ENCODE measurements at places on chromosomes 4 and X.

- DNase-seq = no peak
Measured at GRCh38 chr4:73308286-73308685, 49.7 kb upstream of the ANKRD17 start.

DNA sequence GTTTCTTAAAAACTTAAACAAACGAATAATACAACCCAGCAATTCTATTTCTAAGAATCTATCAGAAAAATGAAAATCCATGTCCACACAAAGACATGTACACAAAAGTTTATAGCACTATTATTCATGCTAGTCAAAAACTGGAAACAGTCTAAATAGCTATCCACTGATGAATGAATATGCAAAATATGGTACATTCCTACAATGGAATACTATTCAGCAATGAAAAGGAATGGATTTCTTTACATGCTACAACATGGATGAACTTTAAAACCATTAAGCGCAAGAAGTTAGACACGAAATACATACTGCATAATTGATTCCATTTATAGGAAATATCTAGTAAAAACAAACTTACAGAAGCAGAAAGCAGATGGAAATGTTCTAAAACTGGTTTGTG, 43.3 kb downstream of the HELT start:
- DNase-seq = no peak

GRCh38 chr4:1544861-1545281, 138.6 kb upstream of the NKX1-1 start:
- no peak for DNase-seq

DNA sequence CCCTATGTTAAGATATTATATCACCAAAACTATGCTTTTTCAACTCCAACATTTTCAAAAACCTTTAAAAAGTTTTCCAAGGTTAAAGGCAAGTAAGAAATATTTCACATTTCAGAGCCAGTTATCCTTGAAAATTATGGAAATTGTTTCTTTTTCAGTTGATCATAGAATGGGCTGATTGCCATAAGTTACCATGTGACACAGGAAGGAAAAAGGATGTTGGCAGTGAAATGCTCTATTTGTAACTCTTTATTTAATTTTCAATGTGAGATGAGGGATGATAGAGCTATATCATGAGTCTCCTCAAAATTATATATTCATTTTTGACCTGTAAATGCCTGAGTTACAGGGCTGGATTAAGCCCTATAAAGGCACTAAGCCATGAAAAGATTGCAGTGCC, 93.0 kb upstream of the PLS3 start:
- no peak for DNase-seq

DNA sequence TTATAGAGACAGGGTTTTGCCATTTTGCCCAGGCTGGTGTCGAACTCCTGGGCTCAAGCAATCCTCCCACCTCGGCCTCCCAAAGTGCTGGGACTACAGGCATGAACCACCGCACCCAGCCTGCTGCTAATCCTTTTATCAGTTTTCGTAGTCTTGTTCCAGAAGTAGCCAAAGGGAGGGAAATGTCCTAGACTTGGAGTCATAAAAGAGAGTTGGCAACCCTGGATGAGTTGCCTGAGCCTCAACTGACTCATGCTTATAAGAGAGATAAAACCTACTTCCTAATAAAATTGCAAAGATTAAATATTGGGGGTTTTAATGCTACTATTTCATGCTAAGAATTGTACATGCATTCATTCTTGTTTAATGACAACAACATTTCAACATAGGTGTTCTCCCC, 44.3 kb downstream of the CD40LG start:
- no peak for DNase-seq

DNA sequence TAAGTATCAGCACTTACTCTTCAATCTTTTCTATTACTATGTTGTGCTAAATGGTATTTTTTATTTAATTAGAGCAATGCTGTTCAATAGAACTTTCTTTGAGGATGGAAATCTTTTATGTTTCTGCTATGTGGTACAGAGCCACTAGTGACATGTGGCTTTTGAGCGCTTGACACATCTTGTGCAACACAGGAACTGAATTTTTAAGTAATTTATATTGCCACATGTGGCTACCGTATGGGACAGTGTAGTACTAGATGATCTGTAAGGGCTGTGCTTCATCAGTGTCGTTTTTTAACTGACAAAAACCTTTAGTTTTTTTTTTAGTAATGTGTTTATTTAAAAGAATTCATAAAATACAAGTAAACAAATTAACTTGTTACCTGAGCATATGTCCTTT, 22.4 kb downstream of the HPRT1 start:
- no peak for DNase-seq

GRCh38 chr4:184424993-184425758, 49.2 kb downstream of the IRF2 start:
- DNase-seq = no peak

- DNase-seq = no peak
Measured at GRCh38 chrX:41982953-41983352, 59.6 kb upstream of the CASK start.

DNA sequence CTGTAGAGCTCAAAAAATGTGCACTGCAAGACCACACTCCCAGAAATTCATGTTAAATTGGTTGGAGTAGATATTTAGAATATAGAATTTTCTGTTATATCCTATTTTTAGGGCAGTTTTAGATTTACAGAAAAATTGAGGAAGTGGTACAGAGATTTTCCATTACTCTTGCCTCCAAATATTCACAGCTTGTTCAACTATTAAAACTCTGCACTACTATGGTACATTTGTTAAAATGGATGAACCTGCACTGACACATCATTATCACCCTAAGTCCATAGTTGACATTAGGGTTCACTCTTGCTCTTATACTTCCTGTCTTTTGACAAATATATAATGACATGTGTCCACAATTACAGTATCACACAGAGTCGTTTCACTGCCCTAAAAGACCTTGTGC, 1724.5 kb downstream of the C4orf33 start:
- no peak for DNase-seq

- no peak for DNase-seq
Measured at GRCh38 chr4:95428291-95429070, 120.3 kb downstream of the UNC5C start.

DNA sequence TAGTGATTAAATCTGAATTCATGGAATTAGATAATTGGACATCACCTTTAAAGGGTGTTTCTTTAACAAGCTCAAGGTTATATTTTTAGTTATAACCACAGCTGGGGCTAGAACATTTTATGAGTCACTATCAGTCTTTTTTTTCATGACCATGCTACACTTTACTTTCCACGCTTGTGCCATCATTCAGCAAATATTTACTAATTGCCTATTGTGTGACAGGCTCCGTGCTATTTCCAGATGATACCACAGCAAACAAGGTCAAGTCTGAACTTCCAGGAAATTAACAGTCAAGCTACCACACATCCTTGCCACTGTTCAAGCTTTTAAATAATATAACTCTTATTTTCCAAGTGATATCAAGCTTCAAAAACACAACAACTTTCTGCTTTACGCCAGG, 16.5 kb downstream of the SPANXN3 start:
- no peak for DNase-seq

DNA sequence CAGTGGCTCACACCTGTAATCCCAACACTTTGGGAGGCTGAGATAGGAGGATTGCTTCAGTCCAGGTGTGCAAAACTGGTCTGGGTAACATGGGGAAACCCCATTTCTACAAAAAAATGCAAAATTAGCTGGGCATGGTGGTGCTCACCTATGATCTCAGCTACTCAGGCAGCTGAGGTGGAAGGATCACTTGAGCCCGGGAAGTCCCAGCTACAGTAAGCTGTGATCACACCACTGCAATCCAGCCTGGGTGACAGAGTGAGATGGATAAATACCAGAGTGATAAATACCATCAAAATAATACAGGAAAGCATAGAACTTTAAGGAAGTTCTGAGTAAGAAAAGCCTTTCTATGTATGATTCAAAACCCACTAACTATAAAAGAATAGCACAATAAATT, 52.8 kb downstream of the LRBA start:
- no peak for DNase-seq

DNA sequence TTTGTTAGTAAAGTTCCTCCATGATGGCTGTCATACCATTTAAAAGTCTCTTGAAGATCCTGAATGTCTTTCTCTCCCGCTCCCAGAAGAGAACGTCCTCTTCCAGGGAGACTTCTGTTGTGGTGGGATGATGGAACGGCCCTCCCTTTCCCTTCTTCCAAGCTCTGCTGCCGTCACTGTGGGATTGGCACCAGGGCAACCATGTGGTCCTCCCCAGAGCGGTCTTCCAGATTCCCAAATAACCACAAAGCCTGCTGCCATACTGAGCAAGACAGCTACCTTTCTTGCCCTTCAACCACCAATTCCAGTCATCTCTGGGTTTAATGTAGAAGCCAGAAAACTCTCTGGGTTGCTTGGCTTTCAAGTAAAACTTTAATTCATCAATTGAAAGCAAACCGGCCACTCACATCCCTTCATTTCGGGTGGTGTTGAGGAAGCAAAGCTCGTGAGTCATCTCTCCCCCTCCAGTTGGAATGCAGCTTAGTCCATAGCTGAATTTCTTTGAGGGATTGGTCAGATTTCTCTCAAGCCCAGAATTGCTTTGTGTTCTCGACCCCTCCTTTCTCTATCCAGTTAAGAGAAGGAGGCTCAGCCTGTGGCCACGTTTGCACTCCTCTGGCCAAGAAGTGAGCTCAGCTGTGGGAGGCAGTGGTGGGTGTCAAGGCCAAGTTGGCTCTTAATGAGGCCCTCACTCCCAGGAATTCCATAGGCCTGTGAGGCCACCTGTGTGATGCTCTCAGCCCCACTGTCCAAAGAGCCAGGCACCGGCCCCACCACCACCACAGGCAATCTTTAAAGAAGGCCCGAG, 36.9 kb downstream of the FHDC1 start:
- no peak for DNase-seq

DNA sequence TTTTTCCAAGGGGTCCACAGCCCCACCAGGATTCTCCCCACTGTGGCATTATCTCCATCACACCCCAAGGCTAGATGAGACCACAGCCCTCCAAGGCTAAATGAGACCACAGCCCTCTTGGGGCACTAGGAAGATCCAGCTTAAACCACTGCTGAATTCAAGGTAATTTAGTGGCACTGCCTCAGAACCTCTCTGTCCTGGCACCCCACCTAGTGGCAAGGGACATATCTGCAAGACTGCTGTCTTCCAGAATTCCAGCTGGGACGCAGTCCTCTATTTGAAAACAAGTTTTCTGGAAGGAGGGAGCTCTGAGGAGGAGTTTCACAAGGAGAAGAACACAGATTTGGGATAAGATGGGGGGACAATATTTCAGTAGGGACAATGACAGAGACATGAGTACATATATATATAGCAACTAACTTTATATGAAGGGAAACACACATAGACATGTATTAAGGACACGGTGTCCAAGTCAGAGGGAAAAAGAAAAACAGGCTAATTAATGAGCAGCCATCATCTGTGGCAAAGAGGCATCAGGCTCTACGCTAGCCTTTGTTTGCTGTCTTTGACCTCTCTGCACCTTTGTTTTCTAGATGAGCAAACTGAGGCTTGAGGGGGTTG, 9.3 kb downstream of the CETN2 start:
- peak; percentile 72 for DNase-seq

- DNase-seq = no peak
Measured at GRCh38 chr4:150579551-150580234, 2.3 kb upstream of the MAB21L2 start.

DNA sequence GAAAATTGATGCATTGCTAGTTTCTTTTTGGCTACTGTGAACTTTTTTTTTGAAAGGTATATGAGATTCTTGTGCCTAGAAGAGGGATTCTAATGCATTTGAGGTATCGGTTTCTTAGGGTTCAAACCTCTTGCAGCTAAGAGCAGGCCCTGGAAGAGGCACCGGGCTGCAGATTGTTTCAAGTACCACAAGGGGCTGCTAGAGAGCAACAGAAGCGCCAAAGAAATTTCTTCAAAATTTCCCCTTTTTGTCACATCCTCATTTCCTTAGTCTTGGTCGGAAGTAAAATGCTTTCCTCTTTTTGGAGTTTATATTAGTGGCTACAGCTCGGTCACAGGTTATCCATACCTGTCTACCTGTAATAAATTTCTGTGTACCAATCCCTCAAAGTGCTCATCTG, 89.8 kb downstream of the PDGFRA start:
- DNase-seq = no peak

- peak; percentile 87 for DNase-seq
Measured at GRCh38 chr4:173522160-173522950, 7.7 kb downstream of the HAND2 start.

- DNase-seq = no peak
Measured at GRCh38 chr4:26723216-26723615, 137.4 kb upstream of the STIM2 start.

DNA sequence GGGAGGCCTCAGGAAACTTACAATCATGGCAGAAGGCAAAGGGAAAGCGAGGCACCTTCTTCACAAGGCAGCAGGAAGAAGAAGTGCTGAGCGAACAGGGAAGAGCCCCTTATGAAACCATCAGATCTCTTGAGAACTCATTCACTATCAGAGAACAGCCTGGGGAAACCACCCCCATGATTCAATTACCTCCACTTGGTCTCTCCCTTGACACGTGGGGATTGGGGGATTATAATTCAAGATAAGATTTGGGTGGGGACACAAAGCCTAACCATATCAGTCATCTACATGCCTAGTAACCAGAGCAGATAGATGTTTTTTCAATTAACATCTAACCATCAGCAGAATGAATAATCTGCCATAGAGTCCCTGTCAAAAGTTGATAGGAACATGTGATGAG, 30.4 kb downstream of the FAM13A start:
- DNase-seq = no peak

- DNase-seq = no peak
Measured at GRCh38 chr4:47251348-47252135, 212.0 kb downstream of the COMMD8 start.

GRCh38 chr4:165630671-165631070, 242.4 kb upstream of the TLL1 start:
- DNase-seq = no peak

DNA sequence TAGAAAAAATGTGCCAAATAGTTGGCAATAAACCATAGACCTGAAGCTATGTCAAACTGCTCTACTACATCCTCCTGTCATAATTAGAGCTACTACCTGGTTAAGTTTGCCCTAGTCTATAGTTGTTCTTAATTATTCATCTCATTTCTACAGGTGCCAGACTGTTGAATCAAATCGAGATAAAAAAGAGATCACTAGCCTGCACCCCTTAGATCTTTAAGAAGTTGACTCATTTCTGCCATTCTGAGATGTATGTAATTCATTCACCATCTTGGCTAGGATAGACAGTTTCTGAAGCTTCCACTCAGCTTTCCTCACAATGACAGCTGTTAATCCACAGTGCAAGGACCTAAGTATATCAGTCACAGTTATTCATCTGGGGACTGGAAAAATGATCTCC, 452.1 kb upstream of the BOD1L1 start:
- DNase-seq = no peak

DNA sequence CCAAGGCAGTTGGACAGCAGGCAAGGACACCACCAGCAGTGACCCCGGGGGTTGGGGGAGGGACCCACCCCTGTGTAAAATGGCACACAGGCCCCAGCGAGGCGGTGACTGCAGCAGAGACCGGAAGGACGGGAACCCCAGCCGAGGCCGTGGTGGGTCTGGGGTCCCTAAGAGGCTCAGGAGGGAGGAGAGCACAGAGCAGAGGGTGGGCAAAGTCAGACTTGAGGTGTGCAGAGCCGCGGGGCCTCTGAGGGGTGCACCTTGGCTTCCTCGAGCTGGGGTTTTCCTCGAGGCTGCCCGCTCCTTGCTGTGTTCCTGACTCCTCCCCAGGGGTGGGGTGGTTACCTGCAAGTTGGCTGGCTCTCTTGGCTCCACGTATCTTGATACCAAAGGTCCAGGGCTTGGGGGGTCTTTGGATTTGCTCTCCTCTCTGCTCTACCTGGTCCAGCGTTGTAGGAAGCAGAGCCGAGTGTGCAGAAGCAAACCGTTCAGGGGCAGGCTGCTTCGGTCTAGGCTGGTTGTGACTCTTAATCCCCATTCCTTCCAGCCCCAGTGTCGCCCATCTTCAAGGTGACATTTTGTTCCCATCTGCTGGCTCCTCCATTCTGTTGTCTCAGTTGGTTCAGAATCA, 37.9 kb upstream of the SORCS2 start:
- peak; percentile 42 for DNase-seq
